ENCODE measurements at places on chromosomes 1 and 21.

- DNase-seq = no peak
These were observed 3.6 kb downstream of the SLC16A4 start for GRCh38 chr1:110387048-110387754.

GRCh38 chr1:5488448-5488847, 503.8 kb downstream of the NPHP4 start:
- DNase-seq = no peak

GRCh38 chr1:40708750-40709099, 17.2 kb downstream of the NFYC start:
- peak; percentile 90 for DNase-seq

- no peak for DNase-seq
These were observed 104.9 kb downstream of the PTGS2 start for GRCh38 chr1:186575348-186575747.

GRCh38 chr1:55958498-55958897, 620.9 kb downstream of the PLPP3 start:
- no peak for DNase-seq

- DNase-seq = no peak
These were observed 2164.2 kb downstream of the NCAM2 start for GRCh38 chr21:23162198-23162946.

DNA sequence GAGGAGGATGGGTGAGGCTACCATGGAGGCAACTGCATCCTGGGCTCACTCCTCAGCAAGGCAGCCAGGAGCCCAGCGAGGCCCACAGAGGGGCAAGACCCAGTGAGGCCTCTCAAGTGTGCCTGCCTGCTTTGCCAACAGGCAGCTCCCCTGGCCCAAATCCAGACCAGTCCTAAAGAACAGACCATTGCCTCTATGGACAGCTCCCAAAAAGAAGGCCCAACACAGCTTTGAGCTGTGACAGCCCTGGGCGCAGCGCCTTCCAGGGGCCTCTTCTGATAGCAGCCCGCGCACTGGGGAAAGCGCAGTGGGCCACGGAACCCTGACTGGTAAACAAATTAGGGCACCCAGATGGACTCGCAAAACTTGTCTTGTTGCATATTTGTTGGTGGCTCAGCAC, 25.5 kb downstream of the C1orf198 start:
- DNase-seq = no peak

DNA sequence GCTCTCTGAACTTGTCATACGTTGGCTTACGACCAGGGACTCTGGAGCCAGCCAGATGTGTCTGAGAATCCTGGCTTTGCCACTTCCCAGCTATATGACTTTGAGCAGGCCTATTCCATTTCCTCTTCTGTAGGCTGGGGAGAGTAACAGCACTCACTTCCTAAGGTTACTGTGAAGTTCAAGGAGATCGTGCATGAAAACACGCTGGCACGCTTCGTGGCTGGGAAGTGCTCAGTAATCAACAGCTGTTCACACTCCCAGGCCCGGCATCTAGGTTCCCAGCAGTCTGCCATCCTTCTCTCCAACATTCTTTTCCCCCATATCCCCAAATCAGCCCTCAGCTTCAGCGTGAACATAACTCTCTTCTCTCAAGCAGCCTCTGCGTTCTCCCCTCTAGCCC, 2.0 kb downstream of the ASCL5 start:
- DNase-seq = no peak

- no peak for DNase-seq
These were observed 106.2 kb downstream of the MACF1 start for GRCh38 chr1:39310691-39311090.

DNA sequence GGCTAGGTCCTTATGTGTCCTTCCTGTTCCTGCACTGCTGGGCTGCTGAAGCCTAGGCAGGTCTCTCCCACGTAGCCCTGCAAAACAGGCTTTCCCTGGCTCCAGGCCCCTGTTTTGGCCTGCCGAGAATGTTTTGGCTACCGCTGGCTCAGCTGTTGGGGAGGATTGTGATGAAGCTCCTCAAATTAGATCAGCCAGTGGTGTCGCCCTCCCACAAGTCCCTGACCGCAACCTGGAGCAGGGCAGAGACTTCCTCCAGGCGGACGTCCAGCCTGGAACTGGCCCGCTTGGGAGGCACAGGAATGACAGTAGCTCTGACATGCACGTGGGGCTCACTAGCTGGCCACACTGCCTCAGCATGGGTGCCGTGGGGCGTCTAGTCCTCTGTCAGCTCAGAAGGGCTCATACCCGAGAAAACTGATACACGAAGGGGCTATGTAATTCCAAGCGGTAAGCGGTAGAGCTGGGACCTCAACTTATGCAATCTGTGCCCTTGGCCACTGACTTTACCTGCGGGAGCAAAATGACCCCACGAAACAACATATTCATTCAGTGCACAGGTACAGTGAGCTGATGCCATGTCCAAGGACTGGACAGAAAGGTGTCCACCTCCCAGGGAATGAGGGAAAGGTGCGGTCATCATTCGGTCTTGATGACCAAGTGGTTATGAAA, 26.6 kb downstream of the DHRS3 start:
- DNase-seq = no peak

DNA sequence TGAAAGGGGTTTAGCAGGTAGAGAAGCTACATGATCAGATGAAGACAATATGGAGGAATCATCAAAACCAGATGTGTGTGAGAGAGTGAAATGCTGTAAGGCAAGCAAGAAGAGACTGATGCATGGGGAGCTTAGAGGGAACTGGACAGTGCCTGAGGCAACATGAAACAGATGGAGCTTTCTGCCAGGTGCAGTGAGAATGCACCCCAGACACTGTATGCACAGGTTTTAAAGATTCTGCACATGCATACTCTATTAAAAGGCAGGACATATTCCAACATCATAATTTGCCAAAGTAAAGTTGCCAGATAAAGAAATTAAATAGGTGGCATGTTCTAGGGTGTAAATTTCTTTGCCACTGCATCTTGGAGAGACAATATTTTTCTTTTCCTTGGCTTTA, 200.1 kb downstream of the AMY1C start:
- no peak for DNase-seq

- DNase-seq = no peak
These were observed 175.1 kb upstream of the CSF3R start for GRCh38 chr1:36657826-36658225.

DNA sequence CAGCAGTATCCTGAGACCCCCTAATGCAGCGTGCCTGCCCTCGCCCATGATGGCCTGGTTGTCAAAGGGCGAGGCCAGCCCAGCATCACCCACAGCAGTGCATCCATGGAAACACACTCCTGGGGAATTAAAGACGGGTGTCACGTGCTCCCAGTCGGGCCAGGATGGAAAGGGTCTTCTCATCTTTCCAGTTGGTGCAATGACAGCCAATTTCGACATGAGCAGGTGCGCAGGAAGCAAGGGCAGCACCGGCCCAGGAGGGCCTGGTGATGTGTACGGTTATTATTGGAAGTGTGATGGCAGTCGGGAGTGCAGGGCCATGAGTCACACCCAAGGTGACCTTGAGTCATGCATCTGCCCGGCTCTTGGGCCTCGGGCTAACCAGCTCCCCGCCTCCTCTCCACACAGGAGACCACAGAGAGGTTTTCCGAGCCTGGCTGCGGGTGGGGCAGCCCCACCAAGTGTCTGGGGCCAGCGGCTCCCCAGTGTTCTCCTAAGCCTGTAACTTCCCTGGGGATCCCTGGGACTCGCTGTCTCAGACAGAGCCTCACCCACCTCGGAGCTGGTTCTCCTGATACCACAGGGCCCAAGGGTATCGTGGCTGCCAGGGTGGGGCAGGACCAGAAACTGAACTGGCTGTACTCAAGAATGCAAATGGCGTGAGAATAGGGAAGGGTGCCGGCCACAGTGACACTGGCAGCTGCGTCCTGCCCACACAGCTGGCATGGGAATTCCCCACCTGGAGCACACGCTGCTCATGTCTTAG, 119.8 kb downstream of the SIK1 start:
- DNase-seq = no peak

- DNase-seq = no peak
These were observed 17.0 kb upstream of the GPR37L1 start for GRCh38 chr1:202105571-202106339.

- DNase-seq = no peak
These were observed 188.1 kb downstream of the TGFBR3 start for GRCh38 chr1:91697861-91698260.

DNA sequence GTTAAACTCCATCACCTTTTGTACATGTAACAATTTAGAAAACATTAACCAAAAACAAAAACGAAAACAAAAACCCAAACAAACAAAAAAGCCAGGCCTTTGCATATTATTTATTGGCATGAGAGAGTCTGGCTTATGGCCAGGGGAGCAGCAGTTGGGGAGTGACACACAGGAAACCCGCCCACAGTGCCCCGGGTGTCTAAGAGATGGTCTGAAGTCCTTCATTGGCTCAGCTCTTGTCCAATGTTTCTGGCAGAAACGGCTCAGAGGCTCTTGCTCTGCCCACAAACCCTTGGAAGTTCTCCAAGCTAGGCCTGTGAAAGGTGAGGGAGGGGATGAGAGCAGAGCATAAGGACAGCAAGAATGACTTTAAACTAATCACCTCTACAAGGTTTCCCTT, 131.5 kb downstream of the CNIH3 start:
- no peak for DNase-seq

DNA sequence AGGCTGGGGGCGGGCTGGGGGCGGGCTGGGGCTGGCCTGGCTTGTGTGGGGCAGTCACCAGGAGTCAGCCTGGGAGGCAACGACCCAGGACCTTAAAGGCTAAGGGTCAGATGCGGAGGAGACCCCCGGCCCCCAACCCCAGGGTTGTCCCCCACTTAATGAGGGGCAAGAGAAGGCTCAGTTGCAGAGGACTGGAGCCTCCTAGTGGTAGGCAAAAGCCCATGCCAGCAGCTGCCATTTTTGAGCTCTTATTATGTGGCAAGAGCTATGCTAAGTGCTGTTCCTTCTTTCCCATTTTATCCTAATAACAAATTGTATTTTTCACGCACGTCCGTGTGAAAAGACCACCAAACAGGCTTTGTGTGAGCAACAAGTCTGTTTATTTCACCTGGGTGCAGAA, 8.0 kb downstream of the KIAA1614 start:
- DNase-seq = no peak
